ENCODE measurements at places on chromosomes 12 and 14. TPM values are rescaled to one million over a fixed set of nuclear protein-coding genes. Genes with fewer than 3 reads are reported as not detected.

The POTEG gene
- total RNA-seq, result not detected

The NRXN3 gene
- 2.3 TPM for total RNA-seq

The VSX2 gene
- total RNA-seq, result not detected

DNA sequence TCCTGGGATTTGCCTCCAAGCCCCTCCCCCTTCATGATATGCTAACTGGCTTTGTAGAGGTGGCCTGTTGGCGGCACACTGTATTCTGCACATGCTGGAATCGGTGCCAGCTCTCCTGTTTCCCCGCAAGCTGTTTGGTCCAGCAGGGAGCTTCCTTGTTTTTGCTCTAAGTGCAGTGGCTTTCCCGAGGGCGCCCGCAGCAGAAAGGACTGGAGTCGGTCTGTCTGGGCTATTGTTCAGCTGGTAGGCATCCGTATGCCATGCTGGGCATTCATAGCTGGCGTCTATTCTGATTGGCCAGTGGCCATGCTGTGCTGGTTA lies 88.9 kb upstream of the MED13L start:
- no peak for DNase-seq

- DNase-seq, result no peak
These were observed 438.9 kb downstream of the ADAMTS20 start for GRCh38 chr12:43113135-43113534.
